Midbrain (tissue), 1 donor: ENCODE measurements at places on chromosomes 2 and 18.

DNA sequence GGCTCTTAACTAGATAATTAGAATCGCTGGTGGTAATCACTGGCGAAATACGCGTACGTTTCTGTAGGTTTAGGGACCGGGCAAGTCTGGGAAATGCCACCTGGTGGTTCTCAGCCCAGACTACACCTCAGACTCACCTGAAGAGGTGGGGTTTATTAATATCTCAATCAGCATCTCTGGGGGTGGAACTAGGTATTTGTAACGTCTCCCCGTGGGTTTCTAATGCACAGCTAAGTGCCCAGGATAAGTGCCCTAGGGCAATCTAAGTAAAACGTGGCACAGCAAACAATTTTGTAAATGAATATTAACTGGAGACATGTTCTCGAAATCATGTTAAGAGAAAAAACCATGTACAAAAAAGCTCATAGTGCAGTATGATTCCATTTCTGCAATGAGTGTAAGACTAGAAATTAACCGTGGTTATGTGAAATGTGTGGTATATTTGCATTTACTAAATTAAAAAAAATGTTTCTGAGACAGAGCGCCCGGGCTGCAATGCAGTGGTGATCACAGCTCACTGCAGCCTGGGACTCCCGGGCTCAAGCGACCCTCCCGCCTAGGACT lies 760 bp upstream of the CNOT11 start:
- DNase-seq = no peak

DNA sequence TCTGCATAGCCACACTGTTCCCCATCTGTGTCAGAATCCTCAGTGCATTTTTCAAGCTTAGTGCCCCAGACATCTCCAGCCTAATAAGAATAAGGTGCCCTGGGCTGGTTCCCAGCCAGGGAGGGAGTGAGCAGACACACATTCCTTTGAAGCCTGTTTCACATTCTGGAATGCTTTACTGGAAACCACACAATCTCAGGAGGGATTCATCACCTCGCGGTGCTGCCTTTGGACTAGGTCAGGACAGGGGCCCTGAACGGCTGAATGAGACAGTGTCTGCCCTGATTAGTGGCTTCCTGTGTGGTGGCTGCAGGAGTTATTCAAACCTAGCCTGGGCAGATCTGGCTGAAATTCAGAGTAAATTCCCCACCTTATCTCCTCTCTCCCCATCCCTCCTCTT lies 108.0 kb upstream of the LDAH start:
- no peak for DNase-seq

GRCh38 chr2:156476850-156477206 lies 40.6 kb downstream of the GPD2 start:
- no peak for DNase-seq

DNA sequence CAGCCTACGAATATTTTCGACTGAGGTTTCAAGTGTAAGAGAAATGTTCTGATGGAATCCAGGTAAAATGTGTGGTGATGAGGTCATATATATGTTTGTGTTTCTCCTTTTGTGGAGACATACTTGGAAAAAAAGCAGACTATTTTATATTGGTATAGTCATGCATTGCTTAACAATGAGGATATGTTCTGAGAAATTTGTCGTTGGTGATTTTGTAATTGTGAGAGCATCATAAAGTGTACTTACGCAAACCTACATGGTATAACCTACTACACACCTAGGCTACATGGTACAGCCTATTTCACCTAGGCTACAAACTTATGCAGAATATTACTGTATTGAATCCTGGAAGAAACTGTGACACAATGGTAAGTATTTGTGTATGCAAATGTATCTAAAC lies 1849.9 kb upstream of the CELF4 start:
- DNase-seq = no peak

- no peak for DNase-seq
Measured at GRCh38 chr2:126990200-126990599, 91.5 kb downstream of the TEX51 start.

DNA sequence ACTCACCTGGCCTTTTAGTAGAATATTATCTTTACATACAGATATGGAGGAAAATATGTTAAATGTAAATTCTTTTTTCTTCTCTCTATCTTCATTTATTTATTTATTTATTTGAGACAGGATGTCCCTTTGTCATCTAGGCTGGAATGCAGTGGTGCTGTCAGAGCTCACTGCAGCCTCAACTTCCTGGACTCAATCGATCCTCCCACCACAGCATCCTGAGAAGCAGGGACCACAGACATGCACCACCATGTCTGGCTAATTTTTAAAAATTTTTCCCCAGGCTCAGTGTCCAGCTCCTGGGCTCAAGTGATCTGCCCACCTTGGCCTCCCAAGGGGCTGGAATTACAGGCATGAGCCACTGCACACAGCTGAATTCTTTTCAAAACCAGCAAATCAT lies 20.3 kb downstream of the KYNU start:
- no peak for DNase-seq

DNA sequence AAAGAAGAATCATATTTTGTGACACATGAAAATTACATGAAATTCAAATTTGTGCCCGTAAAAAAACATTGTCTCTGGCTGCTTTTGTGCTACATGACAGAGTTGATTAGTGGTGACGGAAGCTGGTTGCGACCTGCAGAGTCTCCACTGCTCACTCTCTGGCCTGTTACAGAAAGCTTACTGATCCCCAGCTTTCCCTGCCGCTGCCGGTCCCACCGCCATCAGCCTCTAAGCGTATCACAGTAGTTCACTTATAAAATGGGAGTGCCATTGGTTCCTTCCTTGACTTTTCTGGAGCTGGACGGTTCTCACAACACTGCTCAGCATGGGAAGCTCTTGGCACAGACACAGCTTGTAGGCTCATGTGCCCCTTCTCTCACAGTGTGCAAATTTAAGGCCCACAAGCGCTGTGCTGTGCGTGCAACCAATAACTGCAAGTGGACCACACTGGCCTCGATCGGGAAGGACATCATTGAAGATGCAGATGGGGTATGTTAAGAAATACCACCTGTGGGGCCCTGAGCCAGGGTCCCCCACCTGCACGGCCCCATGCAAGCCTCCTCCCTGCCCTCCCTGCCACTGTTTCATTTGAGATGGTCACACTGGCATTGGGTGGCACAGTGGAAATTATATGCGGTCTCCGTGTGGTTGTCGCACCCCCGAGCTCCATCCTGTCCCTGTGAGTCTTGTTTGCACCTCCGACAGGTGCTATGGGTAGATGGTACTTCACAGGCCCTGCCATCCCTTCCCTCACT lies 81.3 kb downstream of the DGKD start:
- DNase-seq = no peak

DNA sequence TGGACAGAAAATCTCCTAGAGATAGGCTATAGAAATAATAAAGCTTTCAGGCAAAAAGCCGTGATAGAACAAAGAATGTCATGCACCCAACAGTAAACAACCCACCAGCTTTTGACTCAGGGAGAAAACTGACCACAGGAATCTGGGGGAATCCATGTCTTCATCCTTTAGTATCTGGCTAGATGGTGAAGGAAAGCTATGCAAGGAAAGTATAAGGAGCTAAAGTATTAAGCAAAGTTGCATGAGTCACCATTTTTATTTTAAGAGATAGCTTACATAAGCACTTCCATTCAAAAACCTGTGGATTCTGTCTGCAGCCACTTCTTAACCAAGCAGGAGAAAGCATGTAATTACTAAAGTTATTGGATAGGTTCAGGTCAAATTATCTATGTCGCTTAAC lies 363.8 kb downstream of the LRP1B start:
- no peak for DNase-seq

DNA sequence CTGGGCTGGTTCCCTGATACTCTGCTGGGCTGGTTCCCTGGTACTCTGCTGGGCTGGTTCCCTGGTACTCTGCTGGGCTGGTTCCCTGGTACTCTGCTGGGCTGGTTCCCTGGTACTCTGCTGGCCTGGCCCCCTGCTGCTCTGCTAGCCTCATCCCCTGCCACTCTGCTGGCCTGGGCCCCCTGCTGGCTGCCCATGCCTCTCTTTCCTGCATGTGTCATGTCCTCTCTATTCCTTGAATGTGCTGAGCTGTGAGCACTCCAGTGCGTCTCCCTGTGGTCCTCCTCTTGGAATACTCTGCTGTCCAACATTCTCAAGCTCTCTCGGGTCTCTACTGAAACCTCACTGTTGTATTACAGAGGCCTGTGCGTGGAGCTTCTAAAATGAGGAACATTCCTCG lies 216.3 kb downstream of the RNF144A start:
- DNase-seq = no peak

GRCh38 chr2:101736861-101737291 lies 39.4 kb downstream of the MAP4K4 start:
- DNase-seq = peak; percentile 62

- no peak for DNase-seq
Measured at GRCh38 chr18:58993260-58993659, 128.6 kb downstream of the ZNF532 start.

- DNase-seq = no peak
Measured at GRCh38 chr2:223822818-223823217, 14.6 kb downstream of the AP1S3 start.

GRCh38 chr2:128520791-128521190 lies 202.1 kb upstream of the HS6ST1 start:
- no peak for DNase-seq

GRCh38 chr2:114762986-114763385 lies 320.5 kb downstream of the DPP10 start:
- DNase-seq = peak; percentile 12

DNA sequence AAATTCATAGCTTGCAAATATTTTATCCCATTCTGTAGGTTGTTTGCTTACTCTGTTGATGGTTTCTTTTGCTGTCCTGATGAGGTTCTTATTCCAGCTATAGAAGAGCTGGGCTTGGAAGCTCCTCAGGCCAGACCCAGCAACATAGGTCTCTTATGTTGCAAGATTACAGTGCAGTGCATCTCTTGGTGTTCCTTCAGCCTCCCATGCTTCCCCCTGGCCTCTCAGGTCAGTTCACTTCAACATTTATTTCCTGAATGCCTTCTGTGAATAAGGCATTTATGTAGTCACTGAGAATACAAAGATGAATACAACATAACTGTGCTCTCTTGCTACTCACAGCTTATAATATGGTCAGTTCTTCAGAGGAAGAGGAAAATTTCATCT lies 179.0 kb upstream of the SLC39A10 start:
- no peak for DNase-seq

DNA sequence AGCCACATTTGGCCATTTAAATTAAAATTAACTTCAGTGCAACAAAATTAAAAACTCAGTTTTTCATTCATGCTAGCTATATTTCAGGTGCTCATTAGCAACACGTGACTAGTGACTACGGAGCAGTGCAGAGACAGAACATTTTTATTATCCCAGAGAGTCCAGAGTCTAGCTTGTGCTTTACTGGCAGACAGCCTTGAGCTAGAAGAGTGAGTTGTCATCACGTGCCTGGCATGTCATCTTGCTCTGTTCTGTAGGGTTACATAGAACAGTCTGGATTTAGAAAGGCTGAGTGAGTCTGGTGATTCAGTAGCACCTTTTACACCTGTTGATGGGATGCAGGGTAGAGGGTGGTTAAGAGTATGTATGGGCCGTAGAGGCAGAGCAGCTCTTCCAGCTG lies 136.9 kb upstream of the IL1R2 start:
- no peak for DNase-seq

DNA sequence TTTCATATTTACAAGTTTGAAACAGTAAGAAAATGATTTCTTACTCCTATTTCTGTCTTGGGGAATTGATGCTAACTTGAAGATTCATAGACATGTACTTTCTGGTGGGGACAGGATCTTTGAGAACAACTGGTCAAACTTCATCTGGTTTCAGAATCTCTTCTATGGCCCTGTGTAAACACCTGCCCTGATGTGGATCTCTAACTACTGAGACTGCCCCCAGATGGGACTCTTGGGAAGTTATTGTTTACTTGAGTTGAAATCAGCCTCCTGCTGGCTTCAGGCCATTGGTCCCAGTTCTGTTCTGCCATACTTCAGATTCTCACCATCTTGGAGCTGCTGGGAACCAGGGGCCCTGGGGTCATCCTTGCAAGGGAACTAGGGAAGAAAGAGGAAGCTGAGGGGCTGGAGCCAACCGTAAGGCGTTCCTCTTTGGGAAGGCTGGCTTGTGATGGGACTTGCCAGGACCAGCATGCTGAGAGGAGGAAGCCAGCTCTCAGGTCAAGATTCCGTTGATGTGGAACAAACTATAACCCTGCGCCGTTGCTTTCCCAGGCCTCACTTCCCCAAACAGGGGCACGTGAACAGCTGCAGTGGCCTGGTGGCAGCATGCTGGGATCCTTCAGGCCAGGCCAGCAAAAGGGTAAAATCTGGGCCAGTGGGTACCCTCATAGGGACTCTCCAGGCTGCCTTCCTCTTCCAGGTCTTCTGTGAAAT lies 135.5 kb upstream of the CXCR4 start:
- no peak for DNase-seq

GRCh38 chr2:26095758-26096157 lies 61.9 kb downstream of the RAB10 start:
- DNase-seq = no peak

GRCh38 chr2:224038830-224039079 lies 331 bp downstream of the SERPINE2 start:
- DNase-seq = no peak

GRCh38 chr2:33008716-33009115 lies 62.0 kb downstream of the LTBP1 start:
- no peak for DNase-seq

DNA sequence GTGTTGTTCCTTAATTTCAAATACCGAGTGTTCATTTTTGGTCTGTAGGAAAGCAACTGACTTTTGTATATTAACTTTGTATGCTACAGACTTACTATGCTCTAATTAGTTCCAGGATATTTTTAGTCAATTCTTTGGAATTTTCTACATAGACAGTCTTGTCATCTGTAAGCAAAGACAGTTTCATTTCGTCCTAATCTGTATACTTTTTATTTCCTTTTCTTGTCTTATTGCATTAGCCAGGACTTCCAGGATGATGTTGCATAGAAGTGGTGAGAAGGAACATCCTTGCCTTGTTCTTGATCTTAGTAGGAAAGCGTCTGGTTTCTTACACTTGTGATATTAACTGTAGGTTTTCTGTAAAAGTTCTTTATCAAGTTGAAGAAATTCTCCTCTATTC lies 56.5 kb downstream of the EPC2 start:
- DNase-seq = no peak

DNA sequence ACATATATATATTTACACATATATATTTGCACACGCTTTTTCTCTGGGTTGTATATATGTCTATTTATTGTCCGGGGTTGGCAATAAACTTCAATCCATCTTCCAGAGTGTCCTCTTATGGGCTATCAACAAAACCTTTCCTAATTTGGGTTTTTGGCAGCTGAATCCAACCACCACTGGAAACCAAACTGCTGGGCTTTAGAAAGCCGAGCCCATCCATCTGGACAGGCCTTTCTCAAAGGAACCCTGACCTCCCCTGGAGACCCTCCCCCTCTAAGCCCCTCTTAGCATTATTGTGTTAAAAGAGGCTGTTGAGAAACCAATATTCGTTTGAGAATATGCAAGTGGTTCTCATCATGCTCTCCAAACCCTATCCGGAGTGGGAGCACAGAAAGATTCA lies 153.6 kb downstream of the NRP2 start:
- no peak for DNase-seq

GRCh38 chr18:24239341-24239740 lies 100.5 kb downstream of the CABYR start:
- DNase-seq = no peak

GRCh38 chr2:240839152-240840143 lies 19.4 kb upstream of the KIF1A start:
- DNase-seq = no peak
